Calu3 (cell line): ENCODE measurements at places on chromosomes 7 and 10.

- DNase-seq: peak; percentile 11
Observed at GRCh38 chr10:104816501-104816900, 175.4 kb downstream of the SORCS3 start.

GRCh38 chr10:3043512-3044368, 23.6 kb upstream of the PFKP start:
- peak; percentile 79 for DNase-seq

DNA sequence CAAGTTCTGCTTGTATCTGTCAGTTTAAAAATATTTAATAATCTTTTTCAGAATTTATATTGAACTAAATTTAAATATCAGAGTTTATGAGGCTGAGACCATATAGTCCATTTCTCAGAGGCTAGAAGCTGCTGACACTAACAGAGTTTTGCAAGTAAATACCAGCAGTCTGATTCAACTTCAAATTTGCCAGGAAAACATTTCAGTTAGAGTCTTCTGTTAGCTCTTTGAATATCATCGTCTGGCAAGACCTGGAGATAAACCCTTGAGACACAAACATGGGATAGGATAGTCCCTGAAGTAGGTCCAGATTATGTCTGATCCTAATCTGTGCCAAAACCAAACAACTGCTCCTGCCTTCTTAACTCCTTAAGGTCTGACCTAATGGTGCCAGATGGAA, 472.8 kb upstream of the STEAP1 start:
- no peak for DNase-seq

GRCh38 chr7:100211342-100211780, 8.4 kb upstream of the PVRIG start:
- no peak for DNase-seq

DNA sequence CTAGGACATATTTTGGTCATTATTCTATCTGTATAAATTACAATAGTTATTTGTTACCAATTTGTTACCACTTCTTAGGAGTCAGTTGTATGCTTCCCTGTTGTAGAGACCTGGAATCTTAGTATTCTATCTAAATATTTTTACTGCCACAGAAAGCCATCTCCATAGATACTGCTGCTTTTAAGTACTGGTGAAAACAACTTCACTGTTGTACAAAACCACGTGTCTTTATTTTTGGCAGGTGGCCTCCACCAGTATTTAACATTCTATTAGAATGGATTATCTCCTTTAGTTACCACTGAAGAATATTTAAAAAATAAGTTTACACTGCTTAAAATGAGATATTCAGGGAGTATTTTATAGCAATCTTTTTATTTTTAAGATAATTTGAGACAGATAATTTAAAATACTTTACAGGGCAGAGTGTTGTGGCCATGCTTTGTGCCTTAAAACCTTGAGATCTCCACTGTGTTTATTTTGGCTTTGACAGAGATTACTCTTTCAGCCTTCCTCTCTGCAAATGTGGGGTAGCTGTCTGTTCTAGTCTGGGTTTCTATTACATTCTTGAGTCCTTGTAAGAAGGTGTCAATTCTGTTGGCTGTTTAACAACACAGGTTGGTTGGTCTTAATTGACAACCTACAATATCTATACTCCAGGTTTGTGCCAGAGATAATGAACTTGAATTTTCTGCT, 185.6 kb downstream of the LRRC4 start:
- no peak for DNase-seq
